Osteocyte (in vitro differentiated cells): ENCODE measurements at places on chromosomes 13 and 19. TPM values are rescaled to one million over a fixed set of nuclear protein-coding genes. Genes with fewer than 3 reads are reported as not detected.

- no peak overlapping the region for H3K27ac ChIP-seq
- peaks cover 4% of the 10 kb centered on the region for H3K27me3 ChIP-seq
- no peaks in the 10 kb centered on the region for H3K4me1 ChIP-seq
- no peaks in the 10 kb centered on the region for H3K36me3 ChIP-seq
Observed at GRCh38 chr13:71610876-71611275, 256.1 kb downstream of the DACH1 start.

DNA sequence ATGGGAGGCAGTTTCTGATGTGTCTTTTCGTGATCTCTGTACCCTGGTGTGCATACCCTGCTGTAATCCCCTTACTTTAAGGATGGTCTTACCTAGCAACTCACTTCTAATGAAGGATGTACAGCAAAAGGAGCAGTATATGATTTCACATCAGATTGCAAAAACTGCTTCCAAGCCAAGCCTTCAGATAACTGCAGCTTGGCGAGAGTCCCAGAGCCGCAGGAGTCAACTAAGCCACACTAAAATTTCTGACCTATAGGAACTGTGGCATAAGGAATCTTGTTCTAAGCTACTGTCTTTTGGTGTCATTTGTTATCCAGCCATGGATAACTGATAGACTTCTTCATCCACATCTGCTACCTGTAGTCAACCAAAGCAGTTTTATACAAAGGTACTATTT is 496.7 kb downstream of the GPC6 start:
- peaks cover 59% of the 10 kb centered on the region for H3K4me1 ChIP-seq
- H3K27me3 ChIP-seq, result no peaks in the 10 kb centered on the region
- H3K27ac ChIP-seq, result no peak overlapping the region
- no peak for DNase-seq
- H3K4me3 ChIP-seq, result no peak overlapping the region
- peaks cover 29% of the 10 kb centered on the region for H3K36me3 ChIP-seq

DNA sequence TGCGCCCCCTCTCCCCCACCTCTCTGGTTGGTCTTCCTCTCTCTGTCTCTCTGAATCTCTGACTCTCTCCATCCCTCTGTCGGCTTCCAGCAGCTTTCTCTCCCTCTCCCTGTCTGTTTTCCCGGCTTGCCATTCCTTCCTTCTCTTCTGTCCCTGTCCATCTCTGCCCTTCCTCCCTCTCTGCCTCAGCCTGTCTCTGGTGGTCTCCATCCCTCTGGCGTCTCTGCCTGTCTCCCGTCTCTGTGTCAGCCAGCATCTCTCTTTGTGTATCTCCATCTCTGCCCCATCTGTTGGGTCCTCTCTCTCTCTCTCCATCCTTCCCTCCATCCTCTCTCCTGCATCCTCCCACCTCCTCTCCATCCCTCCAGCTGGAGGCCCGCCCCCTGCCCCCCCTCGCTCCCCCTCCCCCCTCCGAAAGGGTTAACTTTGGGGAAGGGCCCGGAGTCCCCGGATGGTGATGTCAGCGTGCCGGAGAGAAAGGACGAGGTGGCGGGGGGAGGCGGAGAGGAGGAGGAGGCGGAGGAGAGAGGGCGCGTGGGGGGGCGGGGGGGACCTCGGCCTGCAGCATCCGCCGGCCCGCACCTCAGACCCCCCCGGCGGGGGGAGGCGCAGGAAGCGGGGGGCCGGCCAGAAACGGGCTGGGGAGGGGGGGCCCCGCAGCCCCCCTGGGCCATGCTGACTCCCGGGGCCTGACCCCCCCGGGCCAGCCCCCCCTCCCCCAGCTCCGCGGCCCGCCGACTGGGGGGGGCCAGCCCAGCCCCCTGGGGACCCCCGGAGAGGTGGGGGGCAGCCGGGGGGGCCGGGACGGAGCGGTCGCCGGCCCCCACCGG is at the start of gene BRSK1:
Gene BRSK1 (plus strand): TSS at position 450 of the 830 bp plus-strand sequence. CDS start 446 bp downstream, outside the sequence.
- peaks cover 25% of the 10 kb centered on the region for H3K4me1 ChIP-seq
- H3K36me3 ChIP-seq, result no peaks in the 10 kb centered on the region
- peak within 1 kb of the TSS; percentile 75 for H3K4me3 ChIP-seq
- H3K27ac ChIP-seq, result peak within 1 kb of the TSS; percentile 77

- H3K36me3 ChIP-seq, result no peaks in the 10 kb centered on the region
- no peak for DNase-seq
- no peak overlapping the region for H3K4me3 ChIP-seq
- peaks cover 25% of the 10 kb centered on the region for H3K4me1 ChIP-seq
- H3K27me3 ChIP-seq, result no peaks in the 10 kb centered on the region
- no peak overlapping the region for H3K27ac ChIP-seq
Observed at GRCh38 chr19:16473875-16474392, 2.2 kb upstream of the EPS15L1 start.

SHANK1 gene
- total RNA-seq, result 0.29 and 0.40 TPM in 2 replicates
